Left renal pelvis (tissue), 4 donors: ENCODE measurements at places on chromosomes 4 and X. TPM values are rescaled to one million over a fixed set of nuclear protein-coding genes. Genes with fewer than 3 reads are reported as not detected.

DNA sequence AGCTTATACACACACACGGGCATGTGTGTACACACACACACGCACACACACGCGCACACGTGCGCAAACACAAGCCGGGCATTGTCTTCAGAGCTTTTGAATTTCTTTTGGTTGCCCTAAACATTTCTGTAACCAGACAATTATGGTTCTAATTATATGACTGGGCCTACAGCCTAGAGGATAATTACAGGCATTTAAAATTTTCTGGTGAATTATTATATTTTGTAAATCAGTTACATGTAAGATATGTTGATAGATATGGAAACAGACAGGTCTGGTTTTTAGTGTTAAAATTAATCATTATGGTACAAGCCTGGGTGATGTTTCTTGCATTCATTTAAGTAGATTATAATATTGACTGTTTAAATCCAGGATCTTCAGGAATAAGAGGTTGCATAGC lies 1120.5 kb downstream of the ADGRL3 start:
- DNase-seq: no peak

- no peak for DNase-seq
These were observed 15.8 kb upstream of the RBMX start for GRCh38 chrX:136896121-136896914.

GRCh38 chr4:125283707-125284279 lies 31.0 kb upstream of the FAT4 start:
- peak; percentile 5 for DNase-seq

The GBA3 gene
- 11.4 TPM for polyA plus RNA-seq

The ABLIM2 gene
- polyA plus RNA-seq: 5.7 TPM

The PGAM4 gene
- polyA plus RNA-seq: not detected
